Choroid plexus epithelial cell (primary cell): ENCODE measurements at places on chromosomes 3 and 15.

DNA sequence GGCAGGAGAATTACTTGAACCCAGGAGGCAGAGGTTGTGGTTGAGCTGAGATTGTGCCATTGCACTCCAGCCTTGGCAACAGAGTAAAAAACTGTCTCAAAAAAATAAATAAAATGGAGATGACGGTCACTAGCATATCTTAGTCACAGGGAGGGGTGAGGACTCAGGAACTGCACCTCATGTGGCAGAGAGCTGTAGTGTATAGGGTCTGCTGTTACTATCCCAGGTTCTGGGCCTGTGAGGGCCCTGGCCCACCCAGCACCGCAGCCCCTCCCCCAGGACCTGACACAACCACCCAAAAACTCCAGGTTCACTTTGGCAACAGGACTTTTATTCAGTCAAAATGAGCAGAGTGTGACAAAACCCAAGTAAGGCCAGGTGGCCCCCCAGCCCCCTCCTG lies 22.3 kb downstream of the RNU5B-1 start:
- no peak for DNase-seq

- no peak for DNase-seq
These were observed 102.8 kb downstream of the PEX5L start for GRCh38 chr3:179933914-179934313.

DNA sequence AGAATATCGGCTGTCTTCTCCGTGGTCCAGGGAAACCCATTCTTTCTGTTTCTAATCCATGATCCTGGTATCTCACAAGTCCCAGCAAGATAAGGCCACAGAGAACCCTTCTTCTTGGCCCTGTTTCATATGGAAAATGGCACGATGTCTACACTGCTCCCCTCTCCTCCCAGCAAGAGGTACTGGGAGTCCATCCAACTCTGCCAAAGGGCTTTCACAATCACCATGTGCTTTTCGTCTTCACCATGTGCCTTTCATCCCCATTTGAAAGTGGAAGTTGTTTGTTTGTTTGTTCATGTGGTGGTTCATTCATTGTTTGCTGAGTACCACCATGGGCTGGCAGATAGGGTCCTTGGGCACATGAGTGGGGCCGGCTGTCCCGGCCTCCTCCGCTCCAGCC lies 5.5 kb downstream of the ITIH3 start:
- DNase-seq, result peak; percentile 45

DNA sequence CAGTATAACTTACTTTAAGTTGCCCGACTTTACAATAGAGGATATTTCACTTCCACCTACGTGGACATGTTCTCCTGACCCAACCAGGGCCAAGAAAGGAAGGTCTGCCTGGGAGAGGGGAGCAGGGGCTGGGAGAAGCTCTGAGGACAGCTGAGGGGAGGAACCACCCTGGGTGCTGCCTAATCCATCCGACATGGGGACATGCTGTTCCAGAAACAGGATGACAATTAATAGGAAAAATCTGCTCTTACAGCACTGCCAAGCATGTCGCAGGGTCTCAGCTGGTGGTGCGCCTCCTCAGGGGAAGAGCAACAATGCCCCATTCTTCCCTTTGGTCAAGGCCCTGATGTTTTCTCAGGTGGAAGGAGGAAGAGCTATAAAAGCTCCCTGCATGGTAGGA lies 132.3 kb downstream of the NTRK3 start:
- no peak for DNase-seq

- DNase-seq, result no peak
These were observed 175.2 kb downstream of the LSAMP start for GRCh38 chr3:116270056-116270455.

DNA sequence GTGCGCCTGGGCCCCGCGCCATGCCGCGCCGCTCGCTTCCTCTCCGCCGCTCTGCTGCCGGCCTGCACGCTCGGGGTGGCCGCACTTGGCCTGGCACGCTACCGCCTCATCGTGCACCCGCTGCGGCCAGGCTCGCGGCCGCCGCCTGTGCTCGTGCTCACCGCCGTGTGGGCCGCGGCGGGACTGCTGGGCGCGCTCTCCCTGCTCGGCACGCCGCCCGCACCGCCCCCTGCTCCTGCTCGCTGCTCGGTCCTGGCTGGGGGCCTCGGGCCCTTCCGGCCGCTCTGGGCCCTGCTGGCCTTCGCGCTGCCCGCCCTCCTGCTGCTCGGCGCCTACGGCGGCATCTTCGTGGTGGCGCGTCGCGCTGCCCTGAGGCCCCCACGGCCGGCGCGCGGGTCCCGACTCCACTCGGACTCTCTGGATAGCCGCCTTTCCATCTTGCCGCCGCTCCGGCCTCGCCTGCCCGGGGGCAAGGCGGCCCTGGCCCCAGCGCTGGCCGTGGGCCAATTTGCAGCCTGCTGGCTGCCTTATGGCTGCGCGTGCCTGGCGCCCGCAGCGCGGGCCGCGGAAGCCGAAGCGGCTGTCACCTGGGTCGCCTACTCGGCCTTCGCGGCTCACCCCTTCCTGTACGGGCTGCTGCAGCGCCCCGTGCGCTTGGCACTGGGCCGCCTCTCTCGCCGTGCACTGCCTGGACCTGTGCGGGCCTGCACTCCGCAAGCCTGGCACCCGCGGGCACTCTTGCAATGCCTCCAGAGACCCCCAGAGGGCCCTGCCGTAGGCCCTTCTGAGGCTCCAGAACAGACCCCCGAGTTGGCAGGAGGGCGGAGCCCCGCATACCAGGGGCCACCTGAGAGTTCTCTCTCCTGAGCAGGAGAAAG lies 951 bp downstream of the GPR62 start:
- DNase-seq, result peak; percentile 55

GRCh38 chr3:64228110-64228509 lies 2.8 kb upstream of the PRICKLE2 start:
- no peak for DNase-seq

GRCh38 chr3:134885877-134886621 lies 91.0 kb downstream of the EPHB1 start:
- DNase-seq, result no peak

DNA sequence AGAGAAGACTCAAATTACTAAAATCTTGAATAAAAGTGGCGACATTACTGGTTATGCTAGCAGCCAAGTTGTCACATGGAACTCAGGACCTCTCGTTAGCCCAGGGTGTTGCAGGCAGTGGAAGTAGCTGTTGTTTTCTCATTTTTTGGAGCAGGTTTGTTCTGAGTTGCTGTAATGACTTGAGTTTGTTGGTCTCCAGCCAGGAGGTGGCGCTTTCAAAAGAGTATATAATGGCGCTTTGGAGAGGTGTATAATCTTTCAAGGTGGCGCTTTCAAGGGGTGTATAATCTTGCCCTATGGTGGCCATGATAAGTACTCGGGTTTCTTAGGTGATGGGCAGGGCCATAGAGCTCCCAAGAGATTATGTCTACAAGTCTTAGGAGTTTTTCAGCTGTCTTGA lies 632.7 kb downstream of the NTRK3 start:
- no peak for DNase-seq

DNA sequence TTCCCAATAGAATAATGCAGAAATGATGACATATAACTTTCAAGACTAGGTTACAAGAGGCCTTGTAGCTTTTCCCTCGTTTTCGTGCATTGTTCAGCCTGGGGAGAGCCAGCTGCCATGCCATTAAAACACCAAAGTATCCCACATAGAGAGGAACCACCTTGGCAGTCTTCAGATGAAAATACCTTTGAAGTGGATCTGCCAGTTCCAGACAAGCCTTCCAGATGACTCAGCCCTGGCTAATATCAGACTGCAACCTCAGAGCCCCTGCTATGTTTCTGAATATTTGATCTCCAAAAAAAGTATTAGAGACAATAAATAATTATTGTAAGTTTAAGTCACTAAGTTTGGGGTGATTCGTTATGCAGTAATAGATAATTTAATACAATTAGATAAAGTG lies 294.3 kb upstream of the GBE1 start:
- peak; percentile 29 for DNase-seq

GRCh38 chr15:89116404-89116803 lies 28.1 kb downstream of the ABHD2 start:
- no peak for DNase-seq

GRCh38 chr3:114022145-114022802 lies 34.1 kb downstream of the CCDC191 start:
- DNase-seq, result no peak

DNA sequence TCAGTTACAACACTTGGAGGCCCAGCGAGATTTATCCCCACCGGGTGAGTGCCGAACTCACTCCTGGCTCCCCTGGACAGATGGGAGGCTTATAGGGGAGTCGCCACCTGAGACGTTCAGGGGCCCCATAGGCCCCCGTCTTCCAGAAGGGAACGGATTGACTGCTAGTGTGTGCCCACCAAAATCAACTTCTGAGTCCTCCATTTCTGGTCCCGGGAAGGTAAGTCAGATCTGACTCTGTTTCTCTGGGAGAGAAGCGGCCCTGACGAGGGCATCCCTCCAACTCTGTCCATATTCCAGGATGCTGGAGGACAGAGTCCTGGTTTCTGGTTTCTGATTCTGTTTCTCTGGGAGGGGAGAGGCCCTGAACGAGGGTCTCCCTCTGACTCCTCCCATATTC lies 44.3 kb downstream of the ZBTB11 start:
- DNase-seq, result no peak

DNA sequence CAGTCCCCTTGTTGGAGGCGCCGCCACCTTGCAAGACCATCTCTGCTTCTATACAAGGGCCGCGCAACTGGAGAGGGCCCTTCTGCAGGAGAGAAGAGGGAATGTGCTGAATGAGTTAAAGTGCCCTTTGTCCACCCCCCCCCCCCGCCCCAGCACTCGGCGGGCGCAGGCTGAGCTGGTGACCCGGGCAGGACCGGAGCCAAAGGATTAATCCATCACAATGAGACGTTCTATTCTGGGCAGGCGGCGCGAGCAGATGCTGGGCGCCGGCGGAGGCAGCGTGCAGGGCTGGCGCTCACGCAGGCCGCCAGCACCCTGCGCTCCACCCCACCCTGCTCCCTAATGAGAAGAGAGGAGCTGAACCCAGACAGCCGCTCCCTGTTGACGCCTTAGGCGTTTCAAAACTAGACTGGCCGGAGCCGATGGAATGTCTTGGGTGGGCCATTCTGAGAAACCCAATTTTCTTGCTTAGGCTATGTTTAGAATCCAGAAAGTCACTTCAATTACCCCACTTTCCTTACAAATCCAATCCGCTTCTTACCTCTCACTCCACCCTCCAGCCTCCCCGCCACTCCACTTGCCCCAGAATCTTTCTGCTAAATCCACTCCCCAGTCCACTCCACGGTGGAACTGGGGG lies 32.9 kb downstream of the GJD2 start:
- DNase-seq, result peak; percentile 31

GRCh38 chr3:112417696-112418318 lies 81.5 kb downstream of the BTLA start:
- no peak for DNase-seq

DNA sequence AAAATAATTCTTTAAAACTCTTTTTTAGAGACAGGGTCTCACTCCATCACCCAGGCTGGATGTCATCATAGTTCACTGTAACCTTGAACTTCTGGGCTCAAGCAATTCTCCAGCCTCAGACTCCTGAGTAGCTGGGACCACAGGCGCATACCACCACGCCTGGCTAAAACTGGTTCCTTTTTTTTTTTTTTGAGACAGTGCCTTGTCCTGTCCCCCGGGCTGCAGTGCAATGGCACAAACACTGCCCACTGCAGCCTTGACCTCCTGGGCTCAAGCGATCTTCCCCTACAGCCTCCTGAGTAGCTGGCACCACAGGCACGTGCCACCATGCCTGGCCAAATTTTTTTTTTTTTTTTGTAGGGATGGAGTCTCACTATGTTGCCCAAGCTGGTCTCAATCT lies 23.7 kb upstream of the FURIN start:
- DNase-seq, result no peak

DNA sequence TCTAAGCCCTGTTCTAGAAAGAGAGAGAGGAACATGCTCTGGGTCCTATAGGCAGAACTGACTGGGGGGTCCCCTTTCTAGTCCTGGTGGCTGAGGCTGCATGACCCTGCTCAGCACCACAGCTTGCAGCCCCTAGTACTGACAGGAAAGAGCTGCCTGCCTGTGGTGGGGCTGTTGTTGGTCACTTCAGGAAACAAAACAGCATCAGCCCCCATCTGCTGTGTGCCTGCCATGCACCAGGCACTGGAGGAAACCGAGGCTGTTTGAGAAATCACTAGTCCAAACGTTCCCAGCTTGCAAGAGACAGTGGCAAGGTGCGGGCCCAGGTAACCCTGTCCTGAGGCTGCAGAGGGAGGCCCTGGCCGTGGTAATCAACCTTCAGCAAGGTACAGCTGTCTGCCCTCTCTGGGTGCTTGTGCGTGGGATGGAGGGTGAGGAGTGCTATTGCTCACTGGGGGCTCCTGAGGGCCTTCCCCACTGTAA lies 90.6 kb downstream of the IQSEC1 start:
- DNase-seq, result no peak

DNA sequence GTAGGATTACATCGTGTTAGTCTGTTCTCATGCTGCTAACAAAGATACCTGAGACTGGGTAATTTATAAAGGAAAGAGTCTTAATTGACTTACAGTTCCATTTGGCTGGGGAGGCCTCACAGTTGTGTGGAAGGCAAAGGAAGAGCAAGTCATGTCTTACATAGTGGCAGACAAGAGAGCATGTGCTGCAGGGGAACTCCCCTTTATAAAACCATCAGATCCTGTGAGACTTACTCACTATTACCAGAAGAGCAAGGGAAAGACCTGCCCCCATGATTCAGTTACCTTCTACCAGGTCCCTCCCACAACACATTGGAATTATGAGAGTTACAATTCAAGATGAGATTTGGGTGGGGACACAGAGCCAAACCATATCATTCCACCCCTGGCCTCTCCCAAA lies 3.4 kb downstream of the SLC25A26 start:
- DNase-seq, result peak; percentile 7

GRCh38 chr3:72907731-72908620 lies 20.1 kb downstream of the GXYLT2 start:
- DNase-seq, result peak; percentile 77

- no peak for DNase-seq
These were observed 54.6 kb upstream of the GALNT15 start for GRCh38 chr3:16119887-16120286.

- DNase-seq, result no peak
These were observed 110.5 kb upstream of the ABHD17C start for GRCh38 chr15:80584561-80584964.

GRCh38 chr3:53754325-53754724 lies 91.9 kb downstream of the CHDH start:
- no peak for DNase-seq

GRCh38 chr15:100785181-100786138 lies 94.2 kb upstream of the ALDH1A3 start:
- no peak for DNase-seq
